ENCODE measurements at places on chromosomes 4 and X.

DNA sequence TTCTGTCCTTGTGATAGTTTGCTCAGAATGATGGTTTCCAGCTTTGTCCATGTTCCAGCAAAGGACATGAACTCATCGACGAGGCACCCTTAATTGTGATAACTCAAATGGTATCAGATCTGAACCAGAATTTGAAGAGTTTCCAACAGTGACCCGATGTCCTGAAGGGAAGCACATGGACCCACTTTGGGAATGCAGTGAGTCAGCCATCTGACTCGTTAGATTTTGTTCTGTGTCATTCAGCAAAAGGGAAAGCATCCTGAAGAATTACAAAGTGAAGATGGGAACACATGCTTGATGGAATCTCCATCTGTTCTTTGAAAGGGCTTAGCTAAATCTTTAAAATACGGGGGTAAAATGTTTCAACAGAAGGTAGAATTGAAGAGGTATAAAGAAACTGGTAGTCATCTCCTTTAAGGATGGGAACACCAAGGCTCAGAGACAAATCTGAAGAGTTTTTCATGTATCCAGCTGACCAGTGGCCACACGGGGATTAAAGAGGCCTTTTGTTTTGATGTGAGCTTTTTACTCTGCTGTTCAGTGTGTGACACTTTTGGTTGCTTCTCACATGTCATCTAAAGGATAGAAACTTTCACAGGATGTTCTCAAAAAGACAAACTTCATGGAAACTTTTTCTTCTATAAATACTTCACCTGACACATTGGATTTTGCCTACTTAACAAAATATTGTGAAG lies 393.8 kb downstream of the INPP4B start:
- DNase-seq = no peak

- DNase-seq = no peak
Observed at GRCh38 chrX:109880629-109881028, 122.3 kb upstream of the TMEM164 start.

- DNase-seq = no peak
Observed at GRCh38 chrX:110442635-110443034, 84.0 kb downstream of the RTL9 start.

DNA sequence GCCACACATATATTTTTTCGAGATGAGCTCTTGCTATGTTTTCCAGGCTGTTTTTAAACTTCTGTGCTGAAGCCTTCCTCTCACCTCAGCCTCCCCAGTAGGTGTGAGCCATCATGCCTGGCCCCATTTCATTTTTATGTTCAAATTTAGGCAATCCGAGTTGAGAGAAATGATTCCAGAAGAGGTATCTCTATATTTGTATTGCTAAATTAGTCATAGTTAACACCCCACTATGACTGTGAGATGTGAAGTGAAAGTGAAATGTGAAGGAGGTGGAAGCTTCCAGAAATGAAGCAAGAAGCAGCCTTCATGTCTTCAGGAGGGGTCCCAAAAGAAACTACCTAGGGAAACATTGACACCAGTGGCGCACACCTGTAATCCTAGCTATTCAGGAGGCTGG lies 17.7 kb downstream of the APELA start:
- DNase-seq = no peak

DNA sequence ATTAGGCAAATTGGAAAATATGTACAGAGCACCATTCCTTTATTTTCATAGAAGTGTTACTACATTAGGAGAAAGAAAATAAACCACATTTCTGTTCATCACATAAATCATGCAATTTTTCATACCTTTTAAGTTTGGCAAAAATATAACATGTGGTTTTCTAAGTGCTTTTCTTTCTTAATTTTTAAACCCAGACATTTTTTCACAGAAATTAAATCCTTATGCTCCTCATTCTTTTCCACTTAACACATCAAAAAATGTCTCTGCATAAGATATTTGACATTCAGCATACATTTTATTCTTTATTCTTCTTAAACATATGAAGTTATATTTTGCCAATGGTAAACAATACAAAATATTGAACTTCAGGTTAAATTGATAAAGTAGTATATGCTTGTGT lies 826.6 kb upstream of the SLIT2 start:
- DNase-seq = no peak

DNA sequence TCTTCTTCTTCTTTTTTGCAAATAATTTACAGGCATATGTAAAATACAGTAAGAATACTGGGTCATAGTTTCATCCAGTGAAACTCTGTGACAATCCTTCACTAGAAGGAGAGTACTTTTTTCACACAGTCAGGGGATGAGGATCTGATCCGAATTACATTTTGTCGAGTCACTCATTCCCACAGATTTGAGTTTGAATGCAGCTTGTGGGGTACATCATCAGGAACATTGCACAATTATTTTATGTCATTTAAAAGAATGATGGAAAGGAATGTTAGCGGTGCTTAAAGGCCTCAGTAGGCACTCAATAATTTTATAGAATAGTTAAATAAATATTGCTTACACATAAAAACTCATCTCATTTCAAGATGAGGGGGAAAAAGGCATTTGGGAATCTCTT lies 88.6 kb downstream of the CHRNA9 start:
- no peak for DNase-seq

GRCh38 chrX:104430742-104431119 lies 135.3 kb upstream of the IL1RAPL2 start:
- no peak for DNase-seq

- DNase-seq = no peak
Observed at GRCh38 chrX:27597508-27597907, 7.4 kb downstream of the DCAF8L2 start.

- DNase-seq = no peak
Observed at GRCh38 chr4:16113741-16114140, 29.9 kb upstream of the PROM1 start.

GRCh38 chrX:118631586-118631985 lies 95.8 kb upstream of the IL13RA1 start:
- no peak for DNase-seq

DNA sequence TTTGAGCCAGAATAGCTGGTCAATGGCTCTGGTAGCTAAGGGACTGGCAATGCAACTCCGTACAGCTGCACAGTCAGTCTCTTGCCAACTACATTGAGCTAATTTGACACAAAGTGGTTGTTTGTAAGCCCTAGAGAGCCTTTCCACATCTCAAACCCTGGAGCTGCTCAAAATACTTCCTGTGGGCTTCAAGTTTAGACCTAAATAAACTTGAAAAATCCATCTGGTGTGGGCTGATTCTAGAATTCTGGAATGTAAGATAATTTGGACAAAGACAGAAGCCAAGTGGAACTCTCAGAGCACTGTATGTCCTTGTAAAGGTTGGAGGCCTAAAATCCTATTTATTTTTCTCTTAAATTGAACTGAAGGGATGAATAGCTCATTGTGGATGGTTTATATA lies 380.8 kb downstream of the SPRY1 start:
- no peak for DNase-seq

GRCh38 chr4:40369437-40370274 lies 34.5 kb downstream of the CHRNA9 start:
- no peak for DNase-seq

DNA sequence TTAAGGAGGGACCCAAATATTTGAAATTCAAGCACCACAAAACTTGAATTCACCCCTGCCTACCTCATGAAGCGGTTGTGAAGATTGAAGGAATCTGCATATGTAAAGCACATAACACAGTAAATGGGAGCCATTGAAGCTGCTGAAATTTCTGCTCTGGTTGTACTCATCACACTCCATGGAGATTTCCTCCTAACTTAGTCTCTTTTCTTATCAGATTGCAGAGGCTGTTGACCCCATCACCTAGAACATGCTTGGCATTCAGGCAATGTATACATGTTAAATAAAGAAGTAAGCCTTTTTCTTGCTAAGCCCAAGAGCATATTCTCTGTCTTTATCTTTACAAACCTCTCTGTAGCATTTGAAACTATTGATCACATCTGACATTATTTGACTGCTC lies 104.9 kb upstream of the TNIP3 start:
- DNase-seq = no peak

GRCh38 chr4:36267486-36268268 lies 13.7 kb upstream of the DTHD1 start:
- no peak for DNase-seq

- no peak for DNase-seq
Observed at GRCh38 chr4:3746701-3747580, 19.2 kb upstream of the ADRA2C start.

DNA sequence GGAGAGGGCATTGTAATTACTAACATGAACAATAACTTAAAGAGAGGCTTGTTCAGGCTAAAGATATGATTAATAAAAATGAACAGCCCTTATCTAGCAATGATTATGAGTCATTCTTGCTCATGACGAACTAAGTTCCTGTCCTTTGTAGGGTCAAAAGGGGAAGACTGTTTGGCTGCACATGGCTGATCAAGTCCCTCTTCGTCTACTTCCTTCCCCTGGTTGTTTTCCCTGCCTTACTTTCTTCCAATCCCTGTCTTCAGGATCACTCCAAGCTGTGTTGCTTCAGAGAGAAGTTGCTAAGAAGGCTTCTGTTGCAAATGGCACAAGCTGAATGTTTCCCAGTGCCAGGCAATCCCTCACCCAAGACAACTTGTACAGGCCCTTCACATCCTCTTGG lies 115.0 kb upstream of the HS3ST1 start:
- DNase-seq = no peak

DNA sequence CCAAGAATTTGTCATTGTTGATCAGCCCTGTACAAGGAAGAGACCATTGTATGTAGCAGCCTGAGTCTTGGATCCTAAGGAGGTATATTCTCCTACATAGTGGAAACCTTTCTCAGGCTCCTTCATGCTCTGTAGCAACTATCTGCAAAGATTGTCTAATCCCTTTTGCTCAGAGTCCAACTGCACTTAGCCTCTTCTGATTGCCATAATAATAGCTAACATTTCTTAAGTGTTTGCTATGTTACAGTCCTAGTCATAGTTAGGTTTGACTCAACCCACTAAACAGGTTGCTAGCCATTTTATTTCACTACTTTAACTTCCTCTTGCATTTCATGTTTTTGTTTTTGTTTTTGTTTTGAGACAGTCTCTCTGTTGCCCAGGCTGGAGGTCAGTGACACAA lies 50.8 kb upstream of the SLC16A2 start:
- DNase-seq = no peak

DNA sequence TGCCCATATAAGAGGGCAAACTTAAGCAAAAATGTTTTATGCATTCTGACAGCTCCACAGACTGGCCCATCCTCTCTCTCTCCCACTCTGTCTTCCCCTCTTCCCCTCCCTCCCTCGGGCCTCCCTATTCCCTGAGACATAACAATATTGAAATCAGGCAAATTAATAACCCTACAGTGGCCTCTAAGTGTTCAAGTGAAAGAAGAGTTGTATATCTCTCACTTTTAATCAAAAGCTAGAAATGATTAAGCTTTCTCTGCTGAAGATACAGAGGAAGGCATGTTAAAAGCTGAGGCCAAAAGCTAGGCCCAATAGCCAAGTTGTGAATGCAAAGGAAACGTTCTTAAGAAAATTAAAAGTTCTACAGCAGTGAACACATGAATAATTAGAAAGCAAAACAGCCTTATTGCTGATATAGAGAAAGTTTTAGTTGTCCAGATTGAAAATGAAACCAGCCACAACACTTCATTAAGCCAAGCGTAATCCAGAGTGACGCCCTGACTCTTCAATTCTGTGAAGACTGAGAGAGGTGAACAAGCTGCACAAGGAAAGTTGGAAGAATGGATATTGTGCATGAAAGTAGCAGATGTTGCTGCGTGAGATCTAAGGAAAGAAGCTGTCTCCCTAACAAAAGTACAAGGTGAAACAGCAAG lies 54.9 kb downstream of the USO1 start:
- DNase-seq = no peak

Data from stimulated activated CD4-positive, alpha-beta T cell treated with anti-CD3 and anti-CD28 coated beads, Interleukin-1b, Interleukin-23, amount 100 ng/mL, for 4 hours (primary cell).